ENCODE measurements at places on chromosomes 6 and 20.

DNA sequence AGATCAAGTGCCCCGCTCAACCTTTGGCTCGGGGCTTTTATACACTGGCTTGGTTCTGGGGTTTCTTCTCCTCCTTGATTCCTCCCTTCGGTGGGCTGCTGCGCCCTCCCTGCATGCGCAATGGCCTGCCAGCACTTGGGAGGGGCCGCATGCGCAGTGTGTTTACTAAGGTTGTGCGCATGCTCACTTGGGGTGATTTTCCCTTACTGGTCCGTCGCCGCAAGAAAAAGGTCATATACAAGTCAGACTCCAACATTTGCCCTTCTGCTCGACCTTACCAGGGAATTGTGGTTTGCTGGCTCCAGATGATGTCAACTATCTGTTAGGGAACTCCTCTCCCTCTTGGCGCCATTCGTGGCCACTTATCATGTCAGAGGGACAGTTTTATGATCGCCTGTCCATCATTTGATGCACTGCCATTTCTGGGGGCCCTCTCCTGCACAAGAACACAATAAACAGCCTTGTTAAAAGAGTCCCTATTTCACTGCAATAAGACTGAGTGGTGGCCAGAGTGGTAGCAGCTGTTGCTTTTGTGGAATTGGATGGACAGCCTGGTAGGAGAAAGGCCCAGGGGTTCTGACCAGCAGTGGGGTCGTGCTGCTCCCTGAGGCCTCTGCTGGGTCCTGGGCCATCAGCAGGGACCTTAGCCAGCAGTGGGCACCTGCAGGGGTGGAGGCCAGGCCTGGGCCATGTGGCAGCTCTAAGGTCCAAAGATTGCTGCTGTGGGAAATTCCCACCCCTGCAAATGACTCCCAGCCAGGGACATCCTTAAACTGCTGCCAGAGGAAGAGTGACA is 2.8 kb upstream of the LBP start:
- DNase-seq = no peak

GRCh38 chr6:18388271-18388670 is 1.1 kb downstream of the RNF144B start:
- DNase-seq = no peak

- no peak for DNase-seq
Measured at GRCh38 chr20:62310757-62311121, 7.9 kb downstream of the ADRM1 start.

- DNase-seq = peak; percentile 74
Measured at GRCh38 chr6:28586962-28587745, 61.5 kb downstream of the GPX5 start.

GRCh38 chr6:11221623-11222384 is 10.7 kb downstream of the NEDD9 start:
- no peak for DNase-seq

DNA sequence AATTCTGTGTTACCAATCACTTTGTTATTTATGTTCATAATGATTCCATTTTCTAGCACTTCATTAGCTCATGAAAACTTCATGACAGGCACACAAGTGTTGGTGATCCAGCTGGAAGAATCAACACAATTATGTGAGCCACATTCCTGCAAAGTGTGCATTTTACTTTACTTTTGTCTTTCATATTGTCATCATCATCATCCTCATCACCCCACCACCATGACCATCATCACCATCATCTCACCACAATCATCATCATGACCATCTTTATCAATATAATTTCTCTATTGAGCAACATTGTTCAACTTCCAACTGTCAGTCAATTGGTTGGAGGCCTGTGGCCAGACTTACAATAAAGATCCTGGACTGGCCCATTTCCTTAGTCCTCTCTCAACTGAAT is 159.4 kb upstream of the PRSS16 start:
- DNase-seq = no peak

DNA sequence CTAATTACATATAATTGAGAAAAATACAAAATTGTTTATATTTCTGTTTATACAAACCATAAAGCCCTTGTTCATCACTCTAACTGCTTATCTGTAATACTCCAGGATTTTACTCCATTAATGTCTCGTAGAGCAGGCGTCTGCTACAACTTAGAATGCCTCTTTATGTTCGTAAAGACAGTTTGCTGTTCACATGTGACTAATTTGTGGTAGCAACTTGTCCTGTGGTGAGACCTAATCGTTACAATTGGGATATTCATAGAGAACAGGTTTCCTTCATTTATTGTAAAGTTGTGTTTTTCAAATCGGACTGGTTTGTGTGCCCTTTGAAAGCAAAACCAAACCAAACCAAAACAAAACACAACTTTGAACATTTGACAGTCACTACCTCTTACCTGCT is 149.7 kb downstream of the ASCC3 start:
- no peak for DNase-seq

Data from activated naive CD4-positive, alpha-beta T cell treated with anti-CD3 and anti-CD28 coated beads, Interleukin-2, amount 50 U/mL, for 16 hours (primary cell).